NB4 (cell line): ENCODE measurements at places on chromosomes 1 and 21.

DNA sequence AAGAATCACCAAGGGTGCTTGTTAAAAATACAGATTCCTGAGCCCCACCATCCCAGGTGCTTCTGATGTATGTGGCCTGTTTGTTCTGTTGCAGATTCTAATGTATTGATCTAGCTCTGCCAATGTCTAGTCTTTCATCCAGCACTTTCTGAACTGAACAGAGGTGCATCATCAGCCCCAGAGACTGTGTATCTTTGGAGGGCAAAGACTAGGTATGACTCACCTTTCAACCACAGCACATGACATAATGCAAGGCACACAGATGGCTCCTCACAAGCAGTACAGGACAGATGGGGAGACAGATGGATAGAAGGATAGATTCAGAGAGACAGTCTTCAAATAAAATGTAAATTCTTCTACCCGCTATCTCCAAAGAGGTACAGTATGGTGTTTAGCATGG, 32.3 kb downstream of the CD58 start:
- no peak for DNase-seq

- DNase-seq = peak; percentile 49
Observed at GRCh38 chr1:201740670-201741111, 88.3 kb upstream of the IPO9 start.

DNA sequence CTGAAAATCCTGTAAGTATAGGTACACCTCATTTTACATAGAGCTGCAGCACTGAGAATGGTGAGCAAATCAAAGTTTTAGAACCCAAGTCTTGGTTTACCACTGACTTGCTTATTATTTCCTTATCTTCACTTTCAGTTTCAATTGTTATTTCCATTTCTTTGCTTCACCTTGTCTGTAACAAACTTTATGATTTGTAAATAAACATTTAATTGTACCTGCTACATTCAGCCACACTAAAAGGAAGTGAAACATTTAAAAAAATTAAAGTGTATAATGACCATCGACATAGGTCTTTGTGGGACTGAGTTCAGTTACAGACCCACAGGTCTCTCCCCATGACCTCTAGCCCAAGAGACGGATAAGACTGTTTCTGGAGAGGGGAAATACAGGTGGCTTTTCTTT, 34.4 kb downstream of the LGR6 start:
- no peak for DNase-seq

GRCh38 chr1:52670604-52671003, 27.5 kb downstream of the COA7 start:
- no peak for DNase-seq

GRCh38 chr1:218658269-218658668, 313.1 kb downstream of the TGFB2 start:
- DNase-seq = no peak

DNA sequence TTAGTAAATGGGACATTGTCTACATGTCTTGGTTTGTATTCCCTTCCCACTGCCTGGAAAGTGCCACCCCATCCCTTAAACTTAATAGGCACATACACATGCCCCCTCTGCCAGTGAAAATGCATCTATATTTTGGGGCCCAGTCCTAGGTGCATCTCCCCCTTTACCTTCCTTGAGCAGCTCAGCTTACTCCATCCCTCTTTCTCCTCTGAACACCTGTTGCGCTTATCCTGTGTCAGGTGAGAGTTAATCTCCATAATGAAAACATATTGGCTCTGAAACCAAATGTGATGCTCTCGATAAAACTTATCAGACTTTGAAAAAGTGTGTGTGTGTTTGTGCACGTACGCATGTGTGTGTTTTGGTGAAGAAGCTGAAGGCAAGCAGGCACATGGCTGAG, 15.4 kb upstream of the SUCO start:
- no peak for DNase-seq

GRCh38 chr21:14890141-14890540, 174.7 kb downstream of the NRIP1 start:
- no peak for DNase-seq

- DNase-seq = no peak
Observed at GRCh38 chr1:37272626-37273025, 201.8 kb upstream of the ZC3H12A start.

DNA sequence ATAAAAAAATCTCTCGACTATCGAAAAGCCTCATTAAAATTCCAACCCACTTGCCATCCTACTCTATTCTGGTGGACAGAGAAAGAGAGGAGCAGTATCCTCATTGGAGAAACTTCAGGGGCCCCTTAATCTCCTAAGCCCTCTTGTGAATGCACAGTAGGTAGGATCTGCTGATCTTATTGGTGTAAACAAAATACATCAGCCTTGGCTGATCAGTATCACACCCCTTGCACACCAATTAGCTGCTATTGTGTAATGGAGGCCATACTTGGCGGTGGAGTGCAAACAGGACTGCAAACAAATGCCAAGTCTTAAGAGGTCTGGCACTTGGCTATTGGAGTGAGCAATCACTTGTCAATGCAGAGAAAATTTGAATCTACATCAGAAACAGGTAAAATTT, 15.7 kb downstream of the VCAM1 start:
- DNase-seq = no peak

DNA sequence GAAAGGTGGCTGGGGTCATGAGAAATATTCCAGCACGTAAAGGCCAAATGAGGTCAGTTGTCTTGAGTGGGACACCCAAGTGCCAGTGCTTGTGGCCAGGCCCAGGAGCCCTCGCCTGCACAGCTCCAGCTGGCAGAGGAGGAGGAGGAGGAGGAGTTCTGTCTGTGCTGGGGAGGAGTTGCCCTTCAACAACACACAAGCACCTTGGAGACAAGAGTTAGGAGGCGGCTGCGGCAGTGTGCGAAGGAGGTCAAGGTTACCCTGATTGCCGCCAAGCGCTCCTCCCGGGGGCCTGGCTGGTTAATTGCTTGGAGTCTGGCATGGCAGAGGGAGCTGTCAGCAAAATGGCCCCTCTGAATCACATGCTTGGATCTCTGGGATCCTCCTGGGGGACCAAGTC, 45.1 kb downstream of the GRIK3 start:
- DNase-seq = no peak

- no peak for DNase-seq
Observed at GRCh38 chr1:246221485-246222255, 285.4 kb downstream of the SMYD3 start.

GRCh38 chr1:238409191-238409850, 518.6 kb upstream of the ZP4 start:
- DNase-seq = peak; percentile 27

GRCh38 chr1:113074237-113074636, 1.2 kb downstream of the LRIG2 start:
- DNase-seq = no peak

GRCh38 chr1:210739627-210740026, 394.3 kb downstream of the KCNH1 start:
- no peak for DNase-seq

GRCh38 chr1:9721606-9722377, 70.3 kb downstream of the PIK3CD start:
- DNase-seq = peak; percentile 50

DNA sequence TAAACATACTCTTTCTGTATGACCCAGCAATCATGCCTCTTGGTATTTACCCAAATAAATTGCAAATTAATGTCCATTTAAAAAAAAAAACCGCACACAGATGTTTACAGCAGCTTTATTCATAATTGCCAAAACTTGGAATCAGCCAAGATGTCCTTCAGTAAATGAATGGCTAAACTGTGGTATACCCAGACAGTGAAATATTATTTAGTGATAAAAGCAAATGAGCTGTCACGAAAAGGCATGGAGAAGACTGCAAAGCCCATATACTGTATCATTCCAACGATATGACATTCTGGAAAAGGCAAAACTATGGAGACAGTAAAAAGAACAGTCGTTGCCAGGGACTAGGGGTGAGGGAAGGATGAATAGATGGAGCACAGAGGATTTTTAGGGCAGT, 77.0 kb upstream of the FAM20B start:
- DNase-seq = no peak

GRCh38 chr1:22585471-22585870, 22.2 kb downstream of the EPHA8 start:
- no peak for DNase-seq

DNA sequence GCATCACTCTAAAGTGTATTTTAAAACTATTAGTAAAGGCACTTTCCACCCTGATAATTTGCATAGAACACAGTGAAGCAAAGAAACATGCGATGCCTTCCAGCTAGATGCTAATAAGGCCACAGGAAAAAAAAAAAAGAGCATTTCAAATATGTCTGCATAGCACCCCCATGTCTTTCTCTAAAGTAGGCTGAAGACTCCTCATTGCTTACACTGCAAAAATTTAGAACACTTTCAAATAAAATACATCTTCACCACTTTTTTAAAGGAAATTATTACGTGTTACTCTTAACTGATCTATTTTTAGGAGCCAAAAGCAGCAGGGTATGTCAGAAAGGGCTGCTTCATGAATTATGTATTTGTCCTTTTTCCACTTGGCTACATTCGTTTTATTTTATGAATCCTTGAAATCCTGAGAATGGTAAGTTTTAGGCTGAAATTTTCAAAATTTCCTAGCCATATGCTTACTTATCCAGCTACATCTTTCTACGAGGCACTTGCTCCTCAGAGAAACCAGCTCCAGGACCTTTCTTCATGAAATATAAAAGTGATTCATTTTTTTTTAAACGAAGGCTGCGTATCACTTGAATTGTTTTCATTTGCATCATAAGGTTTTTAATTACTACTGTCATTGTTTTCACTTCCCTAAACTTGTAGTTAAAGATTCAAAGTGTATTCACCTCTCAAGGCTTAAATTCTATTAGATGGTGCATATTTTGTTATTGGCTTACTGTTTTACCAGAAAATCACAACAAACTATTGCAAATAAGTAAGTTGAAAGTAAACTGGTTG, 513.0 kb downstream of the PTPRC start:
- no peak for DNase-seq

GRCh38 chr1:87929906-87930305, 601.2 kb downstream of the LMO4 start:
- no peak for DNase-seq
